Adipocyte (in vitro differentiated cells): ENCODE measurements at places on chromosomes 3 and 15.
A peak's percentile ranks its signal among the peaks of the same experiment; 100 is the strongest.

DNA sequence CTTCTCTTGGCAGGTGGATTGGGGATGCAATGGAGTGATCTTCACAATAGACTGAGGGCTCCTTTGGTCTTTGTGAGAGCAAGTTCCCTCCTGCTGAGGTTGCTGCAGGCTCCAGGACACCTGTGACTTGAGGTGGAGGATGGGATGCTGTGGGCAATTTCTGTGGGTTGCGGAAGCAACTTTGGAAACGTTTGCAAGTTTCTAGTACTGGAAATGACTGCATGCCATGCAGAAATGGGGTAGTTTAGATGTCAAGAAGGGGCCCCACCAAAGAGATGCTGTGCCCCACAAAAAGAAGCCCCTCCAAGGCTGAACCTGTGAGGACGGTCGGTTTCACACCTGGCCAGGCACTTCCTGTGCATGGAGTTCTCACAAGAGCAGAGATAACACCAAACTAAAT, 80.4 kb upstream of the XCR1 start:
- DNase-seq = no peak

GRCh38 chr3:95705786-95706418, 1108.5 kb upstream of the EPHA6 start:
- DNase-seq = no peak

DNA sequence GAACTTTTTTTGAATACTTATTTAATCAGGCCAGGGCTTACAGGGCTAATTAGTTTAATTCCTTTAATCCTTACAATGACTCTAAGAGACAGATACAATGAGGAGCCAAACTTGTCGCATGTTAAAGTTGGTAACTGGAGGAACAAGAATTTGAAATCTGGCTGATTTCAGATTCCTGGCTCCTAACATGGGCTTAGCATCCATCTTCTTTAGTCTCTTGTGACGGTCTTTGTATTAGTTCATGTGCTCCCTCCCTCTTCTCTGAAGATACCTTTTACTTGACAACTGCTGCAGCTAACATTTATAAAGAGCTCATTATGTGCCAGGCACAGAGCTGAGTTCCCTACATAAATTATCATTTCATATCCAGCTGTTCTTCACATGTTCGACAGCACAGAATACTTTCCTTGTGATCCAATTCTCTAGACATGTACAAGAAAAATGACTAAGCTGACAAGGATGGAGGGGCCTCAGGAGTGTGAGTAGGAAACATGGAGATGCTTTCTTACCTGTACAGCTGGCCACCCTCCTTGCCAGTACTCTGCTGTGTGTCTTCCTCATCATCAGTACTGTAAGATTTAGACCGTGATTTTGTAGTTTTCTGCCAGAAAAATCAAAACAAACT, 206.8 kb upstream of the STRIT1 start:
- no peak for DNase-seq

DNA sequence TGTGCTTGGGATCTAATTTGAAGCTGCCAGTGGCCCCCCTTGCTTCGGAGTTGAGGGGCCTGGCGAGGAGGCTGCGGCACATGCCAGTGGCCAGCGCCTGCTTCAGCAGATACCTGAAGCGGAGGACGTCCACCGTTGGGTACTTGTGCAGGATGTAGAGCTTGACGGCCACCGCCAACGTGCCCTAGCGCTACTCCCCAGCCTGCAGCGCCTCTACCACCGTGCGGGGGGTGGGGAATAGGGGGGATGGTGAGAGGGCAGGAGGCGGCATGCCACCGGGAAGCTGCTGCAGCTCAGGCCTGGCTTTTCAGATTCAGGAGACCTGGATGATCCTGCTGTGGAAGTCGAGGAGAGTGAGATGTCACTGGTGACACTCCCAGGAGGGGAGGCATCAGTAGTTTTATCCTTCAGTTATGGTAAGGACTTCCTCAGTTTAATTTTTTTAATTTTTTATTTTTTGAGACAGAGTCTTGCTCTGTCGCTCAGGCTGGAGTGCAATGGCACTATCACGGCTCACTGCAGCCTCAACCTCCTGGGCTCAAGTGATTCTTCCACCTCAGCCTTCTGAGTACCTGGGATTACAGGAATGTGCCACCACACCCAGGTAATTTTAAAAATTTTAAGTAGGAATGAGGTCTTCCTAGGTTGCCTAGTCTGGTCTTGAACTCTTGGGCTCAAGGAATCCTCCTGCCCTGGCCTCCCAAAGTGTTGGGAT, 150.6 kb upstream of the FRMD4B start:
- no peak for DNase-seq

- DNase-seq = no peak
Measured at GRCh38 chr3:11791339-11792200, 55.1 kb downstream of the TAMM41 start.

GRCh38 chr3:70889162-70890019, 577.0 kb upstream of the MDFIC2 start:
- peak; percentile 54 for DNase-seq

- DNase-seq = no peak
Measured at GRCh38 chr15:67050522-67051087, 14.8 kb upstream of the SMAD3 start.

DNA sequence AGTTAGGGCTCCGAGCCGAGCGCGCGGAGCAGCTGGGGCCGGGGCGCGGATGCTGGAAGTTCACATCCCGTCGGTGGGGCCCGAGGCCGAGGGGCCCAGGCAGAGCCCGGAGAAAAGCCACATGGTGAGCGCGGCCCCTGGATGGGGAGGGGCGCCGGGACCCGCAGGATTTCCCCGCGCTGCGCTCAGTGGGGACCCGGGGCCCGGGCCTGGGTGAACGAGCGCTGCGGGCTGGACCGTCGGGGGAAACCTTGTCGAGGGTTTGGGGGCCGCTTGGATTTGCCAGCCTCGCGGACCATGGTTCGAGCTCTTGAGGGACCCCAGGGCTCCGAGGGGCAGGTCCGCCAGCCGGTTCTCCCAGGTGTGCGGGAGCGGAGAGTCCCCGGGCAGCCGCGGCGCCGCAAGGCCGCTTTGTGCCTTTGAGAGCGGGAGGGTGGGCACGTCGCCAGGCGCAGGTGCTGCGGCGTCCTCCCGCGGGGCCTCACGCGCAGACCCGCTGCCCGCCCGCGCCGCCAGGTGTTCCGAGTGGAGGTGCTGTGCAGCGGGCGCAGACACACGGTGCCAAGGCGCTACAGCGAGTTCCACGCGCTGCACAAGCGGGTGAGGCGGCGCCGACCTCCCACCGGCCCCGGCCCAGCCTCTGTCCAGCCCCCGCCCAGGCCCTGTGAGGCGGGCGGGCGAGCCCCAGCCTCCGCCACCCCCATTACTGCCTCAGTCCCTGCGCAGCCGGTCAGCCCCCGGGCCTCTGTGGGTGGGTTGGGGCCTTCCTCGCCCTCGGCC, at the start of gene SNX22:
Gene SNX22 (plus strand): TSS at position 5 of the 780 bp plus-strand sequence. CDS start 45 bp downstream, at position 50.
- DNase-seq = peak; percentile 33

- peak; percentile 83 for DNase-seq
Measured at GRCh38 chr3:8937064-8938020, 25.9 kb downstream of the RAD18 start.

GRCh38 chr3:22453906-22454535, 703.0 kb upstream of the ZNF385D start:
- DNase-seq = peak; percentile 29

GRCh38 chr3:105473521-105474223, 107.0 kb downstream of the ALCAM start:
- peak; percentile 82 for DNase-seq

DNA sequence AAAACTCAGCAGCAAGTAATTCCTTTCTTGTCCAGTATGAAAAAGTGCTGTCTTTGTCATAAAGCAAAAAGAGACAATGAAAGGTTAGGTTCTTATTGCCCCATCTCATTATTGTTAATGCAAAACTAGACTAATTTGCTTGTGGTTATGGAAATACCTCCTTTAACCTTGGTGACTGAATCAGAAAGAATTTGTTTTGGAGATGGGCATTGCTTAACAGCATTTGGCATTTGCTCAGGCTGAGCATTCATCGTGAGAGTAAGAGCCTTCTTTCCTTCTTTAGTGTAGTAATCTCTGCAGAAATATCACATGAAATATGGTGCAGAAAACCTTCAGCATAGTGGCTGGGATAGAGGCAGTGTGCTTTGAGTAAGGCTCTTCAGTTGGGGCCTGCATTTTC, 103.1 kb downstream of the CNTN6 start:
- no peak for DNase-seq

- DNase-seq = no peak
Measured at GRCh38 chr3:57062101-57062631, 1.7 kb downstream of the SPATA12 start.

GRCh38 chr3:148230473-148230872, 467.2 kb upstream of the AGTR1 start:
- DNase-seq = no peak

DNA sequence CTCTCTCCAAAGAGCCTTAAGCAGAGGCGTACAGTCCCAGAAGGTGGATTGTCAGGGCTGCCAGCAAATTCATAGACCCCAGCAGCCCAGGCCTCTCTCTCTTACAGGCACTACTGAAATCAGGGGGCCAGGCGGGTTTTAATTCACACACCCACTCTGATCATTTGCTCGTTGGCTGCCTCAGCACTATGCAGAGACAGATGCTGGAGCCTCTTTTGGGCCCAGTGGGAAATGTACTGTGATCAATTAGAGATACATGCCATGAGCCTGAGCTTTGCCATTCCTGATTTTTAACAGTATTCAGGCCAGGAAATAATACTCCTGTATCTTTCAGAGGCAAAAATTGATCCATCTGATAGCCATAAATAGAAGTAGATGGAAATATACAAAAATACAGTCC, 53.0 kb downstream of the CMTM6 start:
- DNase-seq = no peak

DNA sequence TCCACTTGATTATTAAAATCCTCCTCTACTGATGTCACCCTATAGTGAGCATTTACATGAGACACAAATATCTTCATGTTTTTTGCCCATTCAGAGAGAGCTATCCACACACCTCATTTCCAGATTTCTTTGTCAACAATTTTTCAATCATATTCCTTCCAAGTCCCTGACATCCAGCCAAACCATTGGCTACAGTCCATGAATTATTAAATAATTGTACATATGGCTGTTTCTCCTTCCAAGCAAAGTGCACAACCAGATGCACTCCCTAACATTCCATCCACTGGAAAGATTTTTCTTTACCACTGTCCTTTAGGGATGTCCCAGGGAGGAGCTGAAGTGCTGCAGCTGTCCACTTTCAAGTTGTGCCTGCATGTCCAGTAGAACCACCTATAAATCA, 328.0 kb upstream of the MDFIC2 start:
- DNase-seq = no peak

DNA sequence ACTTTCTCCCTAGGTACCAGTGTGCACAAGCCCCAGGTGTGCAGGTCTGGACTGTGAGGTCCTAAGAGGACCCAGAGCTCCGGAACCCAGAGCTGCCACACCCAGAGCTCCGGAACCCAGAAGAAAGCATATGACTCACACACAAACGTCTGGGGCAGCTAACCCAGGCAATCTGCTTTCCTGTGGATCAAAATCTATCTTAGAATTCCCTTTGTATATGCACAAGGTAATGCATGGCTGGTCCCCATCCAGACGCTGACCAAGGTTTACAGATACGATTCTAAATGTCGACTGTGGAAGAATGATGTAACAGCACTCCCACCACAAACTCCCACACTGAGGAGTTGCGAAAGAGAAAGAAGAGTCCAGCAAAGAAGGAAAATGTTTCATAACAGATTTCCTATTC, 15.7 kb downstream of the KCNMB2 start:
- DNase-seq = peak; percentile 79

DNA sequence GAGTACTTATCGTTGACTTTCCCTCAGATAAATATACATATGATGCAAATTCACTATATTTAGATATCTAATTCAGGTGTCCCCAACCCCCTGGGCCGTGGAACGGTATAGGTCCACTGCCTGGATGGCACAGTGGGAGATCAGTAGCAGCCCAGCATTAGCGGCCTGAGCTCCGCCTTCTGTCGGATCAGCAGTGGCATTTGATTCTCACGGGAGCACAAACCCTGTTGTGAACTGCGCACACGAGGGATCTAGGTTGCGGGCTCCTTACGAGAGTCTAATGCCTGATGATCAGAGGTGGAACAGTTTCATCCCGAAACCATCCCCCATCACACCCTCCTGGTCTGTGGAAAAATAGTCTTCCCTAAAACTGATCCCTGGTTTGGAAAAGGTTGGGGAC, 6.9 kb downstream of the KNL1 start:
- DNase-seq = no peak

GRCh38 chr3:150902988-150903387, 2.3 kb downstream of the MINDY4B start:
- DNase-seq = no peak

- peak; percentile 100 for DNase-seq
Measured at GRCh38 chr3:14124615-14125192, at the start of the genes CHCHD4 and TMEM43. Gene CHCHD4, minus strand, starts transcription at chr3:14124870. Its CDS starts 194 bp downstream, at chr3:14124676. Gene TMEM43, plus strand, starts transcription at chr3:14125052. Its CDS starts 142 bp downstream, at chr3:14125194.

DNA sequence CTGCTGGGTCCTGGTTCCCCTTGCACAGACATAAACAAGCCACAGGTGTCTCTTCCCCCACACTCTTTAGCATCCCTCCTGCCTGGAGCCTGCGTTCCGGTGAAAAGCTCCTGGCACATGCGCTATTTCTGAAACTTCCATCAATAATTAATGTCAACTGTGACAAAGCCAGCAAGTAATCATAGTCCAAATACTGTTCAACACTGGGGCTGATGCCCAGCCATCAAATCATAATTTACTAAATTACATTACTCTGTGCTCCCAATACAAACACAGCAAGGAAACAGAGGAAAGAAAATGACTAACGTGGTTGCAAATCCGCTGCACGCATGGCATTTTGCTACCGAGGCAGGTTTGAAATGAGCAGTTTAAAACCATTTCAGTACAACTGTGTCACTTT, 294.7 kb downstream of the ERC2 start:
- DNase-seq = no peak

GRCh38 chr15:55928955-55929354, 64.5 kb downstream of the NEDD4 start:
- DNase-seq = no peak

GRCh38 chr15:62446984-62447383, 281.9 kb upstream of the C2CD4B start:
- no peak for DNase-seq

GRCh38 chr3:56019490-56020146, 448.6 kb downstream of the ERC2 start:
- DNase-seq = no peak

- no peak for DNase-seq
Measured at GRCh38 chr15:78054966-78055365, 22.5 kb downstream of the TBC1D2B start.

- peak; percentile 43 for DNase-seq
Measured at GRCh38 chr3:47512416-47513124, 942 bp downstream of the ELP6 start.

- DNase-seq = no peak
Measured at GRCh38 chr3:14832975-14833722, 14.4 kb downstream of the FGD5 start.
